ENCODE measurements at places on chromosomes 3 and 15. TPM values are rescaled to one million over a fixed set of nuclear protein-coding genes. Genes with fewer than 3 reads are reported as not detected.
A peak's percentile ranks its signal among the peaks of the same experiment; 100 is the strongest.

TMEM40 gene
- not detected for total RNA-seq

CHL1 gene
- total RNA-seq: 32.5 TPM

PDE12 gene
- total RNA-seq: 15.4 TPM

PCSK6 gene
- 3.6 TPM for total RNA-seq

DNA sequence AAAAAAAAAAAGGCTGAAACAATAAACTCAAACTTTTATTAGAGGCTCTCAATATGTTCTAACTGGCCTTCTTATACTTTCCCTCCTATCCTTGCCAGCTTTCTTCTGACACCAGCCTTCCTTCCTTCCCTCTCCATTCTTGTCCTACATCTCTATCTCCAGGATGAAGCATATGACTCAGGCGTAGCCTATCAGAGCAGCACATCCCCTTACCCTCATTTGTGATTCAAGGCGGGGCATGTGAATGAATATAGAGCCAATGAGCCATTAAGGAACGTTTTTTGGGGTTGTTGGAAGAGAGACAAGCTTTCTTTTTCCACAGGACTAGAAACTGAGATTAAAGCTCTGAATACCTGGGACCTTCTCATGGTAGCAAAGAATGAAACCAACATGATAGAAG, 25.1 kb upstream of the KCNMB3 start:
- no peak for DNase-seq

- peak; percentile 64 for DNase-seq
Measured at GRCh38 chr15:69478259-69478781, 25.7 kb downstream of the RPLP1 start.

All from progenitor cell of endocrine pancreas (in vitro differentiated cells).